Neural crest cell (in vitro differentiated cells): ENCODE measurements at places on chromosomes 16 and 17. TPM values are rescaled to one million over a fixed set of nuclear protein-coding genes. Genes with fewer than 3 reads are reported as not detected.
A peak's percentile ranks its signal among the peaks of the same experiment; 100 is the strongest.

The OR3A1 gene
- total RNA-seq: not detected in 2 replicates

DNA sequence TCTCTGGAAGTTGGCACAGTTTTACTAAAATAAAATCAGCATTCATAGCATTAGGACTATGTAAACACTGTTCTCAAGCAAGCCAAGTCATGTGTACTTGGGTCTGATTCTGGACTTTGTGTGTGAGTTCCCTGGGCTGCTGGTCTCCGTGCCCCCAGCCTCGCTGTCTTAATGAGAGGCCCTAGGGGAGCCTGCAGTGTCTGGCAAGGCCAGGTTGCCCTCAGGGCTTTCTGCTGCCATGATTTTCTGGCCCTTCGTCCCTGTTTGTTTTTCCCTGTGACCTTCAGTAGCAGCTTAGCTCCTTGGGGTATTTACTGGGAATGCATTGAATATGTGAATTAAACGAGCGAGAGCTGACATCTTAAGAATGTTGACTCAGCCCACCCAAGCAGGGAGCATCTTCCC, 161.8 kb downstream of the RPTOR start:
- H3K4me3 ChIP-seq: no peak overlapping the region
- peaks cover 44% of the 10 kb centered on the region for H3K4me1 ChIP-seq
- no peak overlapping the region for H3K27ac ChIP-seq
- H3K36me3 ChIP-seq: peaks cover 8% of the 10 kb centered on the region
- no peaks in the 10 kb centered on the region for H3K27me3 ChIP-seq

The NACA2 gene
- total RNA-seq: not detected in 2 replicates

GRCh38 chr17:58507123-58507634, 7.3 kb downstream of the MTMR4 start:
- peaks cover 5% of the 10 kb centered on the region for H3K4me1 ChIP-seq
- H3K27me3 ChIP-seq: no peaks in the 10 kb centered on the region
- H3K27ac ChIP-seq: no peak overlapping the region
- peaks cover 23% of the 10 kb centered on the region for H3K36me3 ChIP-seq
- DNase-seq: no peak

- no peak for DNase-seq
- peak overlapping the region; percentile 24 for H3K4me3 ChIP-seq
- no peaks in the 10 kb centered on the region for H3K27me3 ChIP-seq
- peak overlapping the region; percentile 58 for H3K27ac ChIP-seq
- peaks cover 39% of the 10 kb centered on the region for H3K4me1 ChIP-seq
Measured at GRCh38 chr16:19851476-19851875, 33.2 kb downstream of the GPRC5B start.

The PAM16 gene
- 36.2 and 43.3 TPM in 2 replicates for total RNA-seq

DNA sequence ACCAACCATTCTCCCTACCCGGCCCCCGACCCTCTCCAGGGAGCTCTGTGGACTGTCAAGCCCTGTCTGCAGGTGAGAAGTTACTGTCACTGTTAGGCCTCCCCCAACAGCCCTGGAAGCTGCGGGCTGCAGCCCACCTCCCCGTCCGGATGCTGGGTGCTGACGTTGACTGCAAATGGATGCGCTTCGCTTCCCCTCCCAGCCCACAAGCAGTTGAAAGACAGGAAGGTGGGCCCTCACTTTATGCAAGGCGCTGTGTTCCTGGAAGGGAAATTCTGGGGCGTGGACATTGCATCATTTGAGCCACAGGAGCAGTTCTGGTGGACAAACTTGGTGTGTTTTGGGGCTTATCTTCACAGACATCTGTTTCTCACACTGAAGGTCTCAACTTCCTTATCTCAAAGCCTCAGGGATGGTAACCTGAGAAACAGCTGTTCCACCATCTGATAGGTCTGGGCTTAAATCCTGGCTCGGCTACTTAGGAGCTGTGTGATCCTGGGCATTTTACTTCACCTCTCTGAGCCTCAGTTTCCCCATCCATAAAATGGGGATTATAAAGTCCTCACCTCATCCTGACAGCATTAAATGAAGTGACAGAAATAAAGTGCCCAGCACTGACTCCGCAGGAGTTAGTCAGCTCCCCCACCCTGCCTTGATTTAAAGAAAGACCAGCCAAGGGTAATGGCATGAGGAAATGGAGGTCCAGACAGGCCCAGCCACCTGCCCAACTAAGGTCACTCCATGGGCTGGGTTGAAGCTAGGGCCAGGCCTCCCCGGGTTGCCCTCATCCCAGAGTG, 4.6 kb upstream of the DRC7 start:
- no peaks in the 10 kb centered on the region for H3K36me3 ChIP-seq
- H3K4me3 ChIP-seq: no peak overlapping the region
- H3K27ac ChIP-seq: no peak overlapping the region
- no peaks in the 10 kb centered on the region for H3K27me3 ChIP-seq
